Stimulated activated CD8-positive, alpha-beta memory T cell treated with anti-CD3 and anti-CD28 coated beads, Interleukin-2, amount 100 ng/mL, for 1 hour (primary cell): ENCODE measurements at places on chromosomes 1 and 21.

DNA sequence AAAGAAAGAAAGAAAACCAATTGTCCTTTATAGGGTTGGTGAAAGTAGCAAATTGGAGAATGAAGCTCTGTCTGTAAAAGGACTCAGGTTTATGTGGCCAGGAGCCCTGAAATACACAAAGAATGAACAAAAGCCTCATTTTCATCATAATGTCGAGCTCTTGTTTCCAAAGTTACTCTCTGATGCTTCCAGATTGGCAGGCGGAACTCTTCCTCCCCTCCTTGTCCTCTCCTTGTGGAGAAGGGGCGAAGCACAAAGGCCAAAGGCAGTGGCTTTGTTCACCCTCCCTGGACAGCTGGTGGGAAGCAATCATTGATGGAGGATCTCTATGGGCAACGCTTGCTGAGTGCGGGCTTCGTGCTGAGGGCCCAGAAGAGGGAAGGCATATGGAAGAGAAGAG lies 5.6 kb downstream of the CA6 start:
- DNase-seq, result no peak

- no peak for DNase-seq
These were observed 194.4 kb downstream of the EIF4G3 start for GRCh38 chr1:20982316-20982715.

DNA sequence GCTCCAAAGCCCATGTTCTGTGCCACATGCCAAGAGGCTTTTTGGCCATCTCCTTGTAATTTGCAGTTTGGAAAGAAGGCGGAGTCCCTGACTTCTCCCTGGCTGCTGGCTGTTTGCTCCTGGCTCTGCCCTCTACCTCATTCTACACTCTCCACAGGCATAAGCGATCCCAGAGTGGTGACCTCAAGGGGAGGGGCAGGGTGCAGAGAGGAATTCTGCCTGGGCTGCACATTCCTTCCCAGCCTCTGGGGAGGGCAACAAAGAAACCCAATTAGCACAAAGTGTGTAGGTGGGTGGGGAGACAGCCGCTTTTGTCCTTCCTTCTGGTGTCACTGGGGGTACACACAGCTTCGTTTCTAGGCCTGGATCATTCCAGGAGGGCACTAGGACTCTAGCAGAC lies 95.3 kb downstream of the HIVEP3 start:
- DNase-seq, result no peak

GRCh38 chr21:45854690-45855247 lies 126.8 kb upstream of the COL6A1 start:
- DNase-seq, result no peak

GRCh38 chr1:78726686-78727085 lies 77.1 kb downstream of the IFI44 start:
- DNase-seq, result no peak

DNA sequence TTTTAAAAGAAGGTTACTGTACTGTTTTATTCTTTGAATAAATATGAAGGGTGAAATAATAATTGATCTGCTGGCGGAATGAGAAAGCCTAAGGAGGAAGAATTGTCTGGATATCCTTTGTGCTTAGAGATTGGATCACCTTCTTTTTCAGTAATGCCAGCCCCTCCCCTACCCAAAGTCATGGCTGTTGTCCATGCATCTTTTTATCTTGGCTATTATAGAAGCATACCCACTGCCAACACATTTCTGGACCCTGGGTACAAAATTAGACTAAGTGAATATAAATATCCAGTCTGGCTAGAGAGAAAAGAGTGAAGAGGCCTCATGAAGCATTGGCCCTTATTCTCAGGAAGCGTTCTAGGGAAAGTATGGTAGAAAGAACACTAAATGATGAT lies 28.1 kb downstream of the AK4 start:
- DNase-seq, result no peak

DNA sequence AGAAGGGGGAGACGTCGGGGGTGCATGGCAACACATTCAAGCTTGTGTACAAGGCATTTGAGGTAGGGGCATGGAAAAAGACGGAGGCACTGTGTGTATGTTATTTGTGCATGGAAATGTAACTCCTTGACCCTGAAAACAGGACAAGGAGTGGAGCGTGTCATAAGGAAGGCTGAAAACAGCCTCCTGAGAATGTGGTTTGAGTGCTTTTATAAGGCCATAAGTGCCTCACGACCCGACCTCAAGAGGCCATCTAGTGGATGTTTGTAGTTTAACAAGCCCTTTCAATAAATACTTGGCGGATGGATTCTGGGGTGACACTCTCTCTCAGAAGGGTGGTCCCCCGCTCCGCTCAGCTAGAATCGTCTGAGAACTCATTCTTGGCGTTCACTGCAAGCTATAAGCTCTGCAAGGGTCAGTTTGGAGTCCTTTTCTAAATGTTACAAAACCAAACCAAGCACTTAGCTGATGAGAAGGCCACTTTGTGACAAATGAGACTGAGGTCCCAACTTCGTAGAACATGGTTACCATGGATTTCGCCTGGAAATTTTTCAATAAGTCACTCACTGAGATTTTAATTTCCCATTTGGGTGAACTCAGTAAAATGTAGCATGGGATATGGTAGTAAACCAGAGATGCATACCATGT lies 38.8 kb upstream of the CLCA4 start:
- DNase-seq, result no peak

DNA sequence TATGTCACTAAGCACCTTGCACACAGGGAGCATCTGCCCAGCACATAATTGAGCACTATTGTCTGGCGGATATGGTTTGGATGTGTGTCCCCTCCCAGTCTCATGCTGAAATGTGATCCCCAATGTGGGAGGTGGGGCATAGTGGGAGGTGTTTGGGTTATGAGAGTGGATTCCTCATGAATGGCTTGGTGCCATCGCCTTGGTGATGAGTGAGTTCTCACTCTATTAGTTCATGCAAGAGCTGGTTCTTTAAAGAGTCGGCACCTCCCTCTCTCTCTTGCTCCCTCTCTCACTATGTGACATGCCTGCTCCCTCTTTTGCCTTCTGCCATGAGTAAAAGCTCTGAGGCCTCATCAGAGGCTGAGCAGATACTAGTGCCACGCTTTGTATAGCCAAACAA lies 9.5 kb downstream of the CTSK start:
- no peak for DNase-seq

DNA sequence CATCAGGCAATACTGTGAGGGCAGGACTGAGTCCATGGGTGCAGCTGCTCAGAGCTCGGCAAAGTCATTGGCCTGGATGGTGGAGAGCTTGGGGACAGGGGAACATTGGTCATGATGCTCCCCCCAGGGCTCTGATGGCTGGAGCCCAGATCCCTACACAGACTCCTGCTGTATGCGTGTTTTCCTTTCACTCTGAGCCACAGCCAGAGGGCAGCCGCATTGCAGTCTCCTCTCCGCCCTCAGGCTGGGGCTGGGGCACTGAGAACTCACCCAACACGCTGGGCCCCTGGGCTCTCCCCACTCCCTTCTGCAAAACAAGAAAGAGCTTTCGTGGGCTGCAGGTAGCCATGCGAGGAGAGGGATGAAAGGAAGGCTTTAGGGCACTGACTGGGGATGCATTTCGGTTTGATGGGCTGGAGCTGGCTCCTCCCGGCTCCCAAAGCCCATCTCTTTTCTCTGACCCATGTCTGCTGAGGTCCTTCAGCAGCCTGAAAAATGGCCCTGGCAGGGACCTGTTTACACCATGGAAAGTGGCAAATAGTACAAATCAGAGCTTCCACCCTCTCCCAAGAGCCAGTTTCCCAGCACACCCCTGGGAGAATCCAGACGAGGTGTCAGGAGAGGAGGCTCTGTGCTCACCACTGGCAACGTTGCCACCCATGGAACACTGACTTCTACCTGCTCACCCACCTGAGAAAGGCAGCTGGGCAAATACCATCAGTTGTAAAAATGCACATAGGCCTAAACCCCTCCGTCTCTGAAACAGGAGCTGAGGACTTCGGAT lies 43.8 kb downstream of the CAPN2 start:
- DNase-seq, result no peak

- no peak for DNase-seq
These were observed 7.6 kb downstream of the SLC19A2 start for GRCh38 chr1:169478094-169478672.

DNA sequence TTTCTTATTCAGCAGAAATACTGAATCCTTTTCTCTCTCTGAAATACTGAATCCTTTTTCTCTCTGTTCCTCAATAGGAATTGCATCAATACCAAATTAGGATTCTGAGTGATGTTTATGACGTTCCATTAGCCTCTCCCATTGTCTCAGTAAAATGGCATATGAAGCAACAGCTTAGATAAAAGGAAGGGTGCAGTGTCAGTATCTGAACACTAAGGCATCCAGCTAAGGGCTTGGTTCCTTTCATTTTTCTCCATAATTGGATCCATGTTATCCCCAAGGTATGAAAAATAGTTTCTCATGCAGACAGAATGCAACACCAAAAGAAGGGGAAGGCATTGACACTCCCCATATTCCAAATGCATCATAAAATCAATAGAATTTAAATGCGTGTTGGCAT lies 61.5 kb upstream of the RAVER2 start:
- no peak for DNase-seq

GRCh38 chr1:228083871-228084278 lies 1.4 kb downstream of the ARF1 start:
- no peak for DNase-seq

DNA sequence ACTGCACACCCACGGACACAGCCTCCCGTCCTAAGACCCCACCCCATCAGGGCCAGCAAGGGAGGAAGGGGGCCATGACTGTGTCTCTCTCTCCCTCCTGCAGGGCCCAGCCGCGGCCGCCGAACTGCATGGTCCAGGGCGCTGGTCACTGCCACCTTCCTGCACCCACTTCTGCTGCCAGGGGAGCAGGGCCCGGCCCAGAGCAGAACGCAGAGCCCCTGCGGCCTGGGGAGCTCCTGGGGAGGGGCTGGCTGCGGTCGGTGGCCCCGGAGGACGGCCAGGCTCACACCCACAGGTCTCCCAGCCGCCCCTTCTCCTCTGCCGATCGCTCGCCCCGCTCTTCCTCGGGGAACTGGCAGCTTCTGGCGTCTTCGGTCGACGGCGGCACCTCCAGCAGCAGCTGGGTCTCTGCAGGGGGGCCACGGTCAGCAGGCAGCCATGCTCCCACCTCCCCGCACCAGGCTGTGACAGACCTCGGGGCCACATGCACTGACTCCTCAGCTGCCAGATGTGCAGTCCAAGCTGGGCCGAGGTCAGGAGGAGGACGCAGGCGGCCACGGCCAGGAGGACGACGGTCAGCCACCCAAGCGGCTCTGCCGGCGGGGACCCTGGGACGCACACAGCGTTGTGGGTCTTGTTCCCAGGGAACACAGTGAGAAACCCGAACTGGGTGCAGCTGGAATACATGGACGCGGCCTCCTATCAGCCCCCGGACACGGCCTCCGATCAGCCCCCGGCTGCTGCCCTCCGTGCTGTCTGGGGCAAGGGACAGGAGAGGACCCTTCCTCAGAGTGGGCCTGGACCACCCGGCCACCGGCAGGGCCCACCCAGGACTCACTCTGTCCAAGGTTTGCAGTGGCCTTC lies 2.6 kb downstream of the TNFRSF18 start:
- no peak for DNase-seq

GRCh38 chr1:200107004-200107470 lies 79.5 kb downstream of the NR5A2 start:
- no peak for DNase-seq

- DNase-seq, result no peak
These were observed 14.5 kb downstream of the KDF1 start for GRCh38 chr1:26945728-26946127.

DNA sequence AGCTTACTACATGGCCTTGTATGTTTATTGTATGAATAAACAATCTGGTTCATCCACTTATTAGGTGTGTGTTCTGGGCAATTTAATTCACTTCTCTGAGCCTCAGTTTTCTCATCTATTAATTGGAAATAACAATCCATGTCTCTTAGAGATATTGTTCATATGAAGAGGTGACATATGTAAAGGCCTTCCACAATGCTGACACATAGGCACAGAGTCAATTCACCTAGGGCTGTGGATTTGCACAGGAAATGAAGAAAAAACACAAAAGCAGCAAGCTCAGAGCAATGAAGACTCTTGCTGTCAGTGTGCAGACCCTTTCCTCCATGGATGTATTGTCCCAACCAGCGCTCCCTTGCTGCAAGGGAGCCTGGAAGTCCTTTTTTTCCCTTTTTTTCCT lies 195.2 kb upstream of the CAMK1G start:
- no peak for DNase-seq

- DNase-seq, result no peak
These were observed 1.2 kb downstream of the RSRP1 start for GRCh38 chr1:25245809-25246599.

DNA sequence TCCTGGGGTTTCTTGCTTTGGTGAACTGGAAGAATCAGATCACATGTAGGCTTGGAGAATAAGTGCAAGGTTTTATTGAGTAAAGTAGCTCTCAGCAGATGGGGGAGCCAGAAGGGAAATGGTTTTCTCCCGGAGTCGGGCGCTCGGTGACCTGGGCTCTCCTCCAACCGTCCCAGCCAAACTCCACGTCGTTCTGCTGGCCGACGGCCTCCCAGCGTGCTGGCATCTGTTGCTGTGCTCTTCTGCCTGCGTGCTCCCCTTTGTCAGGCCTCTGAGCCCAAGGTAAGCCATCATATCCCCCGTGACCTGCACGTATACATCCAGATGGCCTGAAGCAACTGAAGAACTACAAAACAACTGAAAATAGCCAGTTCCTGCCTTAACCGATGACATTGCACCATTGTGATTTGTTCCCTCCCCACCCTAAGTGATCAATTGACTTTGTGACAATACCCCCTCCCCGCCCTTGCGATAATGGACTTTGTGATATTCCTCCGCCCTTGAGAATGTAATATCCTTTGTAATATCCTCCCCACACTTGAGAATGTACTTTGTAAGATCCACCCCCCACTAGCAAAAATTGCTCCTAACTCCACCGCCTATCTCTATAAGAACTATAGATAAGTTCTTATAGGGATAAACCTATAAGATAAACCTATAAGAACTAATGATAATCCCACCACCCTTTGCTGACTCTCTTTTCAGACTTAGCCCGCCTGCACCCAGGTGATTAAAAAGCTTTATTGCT lies 88.3 kb downstream of the SMYD3 start:
- no peak for DNase-seq

DNA sequence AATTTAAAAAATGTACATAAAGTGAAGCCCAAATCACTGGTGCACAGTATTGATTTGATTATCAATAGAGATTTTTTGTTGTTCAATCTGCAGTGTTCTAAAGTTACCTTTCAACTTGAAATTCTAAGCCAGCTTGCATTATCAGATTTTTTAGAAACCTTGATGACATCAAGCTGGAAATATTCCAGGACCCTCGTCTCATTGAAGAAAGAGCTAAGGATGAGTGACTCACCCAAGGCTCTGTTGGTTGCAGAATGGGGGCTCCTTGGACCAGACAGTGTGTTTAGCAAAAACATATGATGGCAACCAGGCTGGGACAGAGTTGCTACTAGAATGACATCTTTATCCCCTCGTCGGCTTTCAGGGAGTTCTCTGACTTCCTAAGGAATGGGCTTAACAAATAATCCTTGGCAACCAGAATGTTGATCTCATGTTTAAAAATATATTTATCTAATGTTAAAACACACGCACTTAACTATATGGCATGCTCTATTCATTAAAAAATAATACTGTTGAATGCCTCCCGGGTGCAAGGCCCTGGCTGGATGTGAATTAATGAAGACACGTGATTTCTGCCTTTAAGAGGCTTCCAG lies 79.7 kb downstream of the RUNX3 start:
- DNase-seq, result no peak
